ENCODE measurements at places on chromosomes 3 and 15.

DNA sequence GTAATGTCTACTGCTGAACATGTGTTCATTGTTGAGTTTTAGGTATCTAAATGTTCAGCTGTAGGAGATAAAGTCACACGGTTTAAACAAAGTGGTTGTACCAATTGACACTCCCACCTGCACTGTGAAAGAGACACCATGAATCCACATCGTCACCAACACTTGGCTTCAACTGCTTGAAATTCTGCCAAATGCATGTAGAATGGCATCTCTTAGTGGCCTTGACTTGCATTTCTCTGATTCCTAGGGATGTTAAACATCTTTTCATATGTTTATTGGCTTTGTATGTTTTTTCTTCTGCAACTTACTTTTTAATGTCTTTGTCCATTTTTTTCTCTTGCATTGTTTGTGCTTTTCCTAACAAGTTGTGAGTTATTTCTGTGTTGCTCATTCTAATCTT, 43.4 kb downstream of the RPLP1 start:
- no peak for DNase-seq

- DNase-seq: no peak
Observed at GRCh38 chr15:31098953-31099740, 2.4 kb downstream of the TRPM1 start.

- no peak for DNase-seq
Observed at GRCh38 chr3:65783117-65783516, 255.6 kb downstream of the MAGI1 start.

DNA sequence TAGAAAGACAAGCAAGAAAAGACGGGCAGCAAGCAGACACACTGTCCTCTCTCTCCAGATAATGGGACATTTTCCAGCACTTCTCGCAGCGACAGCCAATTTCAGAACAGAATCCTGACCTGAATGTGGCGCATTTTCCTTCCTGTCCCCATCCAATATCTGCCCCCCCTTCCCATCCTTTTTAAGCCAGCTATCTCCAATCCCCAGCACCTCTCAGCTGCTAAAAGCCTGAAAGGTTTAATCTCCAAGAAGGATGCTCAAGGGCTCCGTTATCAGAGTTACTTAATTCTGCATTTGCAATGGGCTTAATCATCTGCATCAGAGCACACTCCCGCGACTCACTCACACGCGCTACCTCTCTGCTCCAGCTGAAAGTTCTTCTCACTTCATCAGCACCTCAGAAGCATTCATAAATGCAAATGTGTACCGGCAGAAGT, 50.5 kb downstream of the SRGAP3 start:
- no peak for DNase-seq

- DNase-seq: no peak
Observed at GRCh38 chr3:65914740-65915367, 123.9 kb downstream of the MAGI1 start.

DNA sequence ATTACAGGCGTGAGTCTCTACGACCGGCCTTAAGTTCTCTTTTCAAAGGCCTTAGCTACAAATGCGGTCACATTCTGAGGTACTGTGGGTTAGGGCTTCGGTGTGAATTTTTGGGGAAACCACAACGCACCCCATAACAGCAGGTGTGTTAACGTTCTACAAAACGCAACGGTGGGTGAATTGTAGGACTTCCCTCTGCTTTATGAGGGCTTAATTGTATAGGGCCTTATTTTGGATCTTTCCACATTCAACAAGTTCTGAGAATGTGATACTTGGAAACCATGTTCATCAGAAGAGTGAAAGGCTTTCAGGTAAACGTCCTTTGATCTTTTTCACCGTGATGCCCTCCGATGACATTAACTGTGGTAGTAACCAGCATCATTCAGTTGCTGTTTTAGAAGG, 998.6 kb upstream of the CFAP20DC start:
- peak; percentile 56 for DNase-seq

DNA sequence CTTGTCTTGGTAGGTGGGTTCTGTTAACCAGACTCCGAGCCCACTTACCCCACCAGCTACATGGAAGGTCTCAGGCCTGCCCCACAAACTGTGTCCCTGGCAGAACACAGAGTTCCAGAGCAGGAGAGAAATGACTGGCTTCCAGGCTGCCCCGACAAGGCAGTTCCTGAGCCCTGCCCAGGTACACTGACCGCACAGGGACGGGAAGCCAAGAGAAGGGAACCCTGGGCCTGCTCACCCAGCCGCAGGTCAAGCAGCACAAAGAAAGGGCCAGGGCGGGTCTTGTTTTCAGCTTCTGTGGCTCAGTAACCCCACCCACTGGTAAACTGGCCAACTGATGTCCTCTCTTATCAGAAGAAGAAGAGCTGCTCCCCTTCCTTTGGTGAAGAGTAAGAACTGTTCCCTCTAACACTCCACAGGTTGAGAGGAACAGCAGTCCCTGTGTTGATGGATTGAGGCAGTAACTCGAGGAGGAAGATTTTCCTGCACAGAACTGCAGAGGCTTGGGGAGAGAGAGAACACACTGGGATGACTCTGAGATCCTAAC, 68.4 kb downstream of the CRTC3 start:
- peak; percentile 34 for DNase-seq

GRCh38 chr3:121883507-121883906, 10.7 kb upstream of the SLC15A2 start:
- DNase-seq: peak; percentile 4

GRCh38 chr15:55422089-55422488, 13.8 kb downstream of the PIERCE2 start:
- no peak for DNase-seq

- DNase-seq: no peak
Observed at GRCh38 chr3:135040321-135041240, 245.5 kb downstream of the EPHB1 start.

- DNase-seq: no peak
Observed at GRCh38 chr3:72344236-72344635, 504.0 kb downstream of the SHQ1 start.

- no peak for DNase-seq
Observed at GRCh38 chr3:33773637-33774036, 24.8 kb upstream of the PDCD6IP start.

- no peak for DNase-seq
Observed at GRCh38 chr3:172106037-172106954, 66.9 kb downstream of the FNDC3B start.

GRCh38 chr3:111700054-111700453, 104.9 kb upstream of the ZBED2 start:
- DNase-seq: no peak

DNA sequence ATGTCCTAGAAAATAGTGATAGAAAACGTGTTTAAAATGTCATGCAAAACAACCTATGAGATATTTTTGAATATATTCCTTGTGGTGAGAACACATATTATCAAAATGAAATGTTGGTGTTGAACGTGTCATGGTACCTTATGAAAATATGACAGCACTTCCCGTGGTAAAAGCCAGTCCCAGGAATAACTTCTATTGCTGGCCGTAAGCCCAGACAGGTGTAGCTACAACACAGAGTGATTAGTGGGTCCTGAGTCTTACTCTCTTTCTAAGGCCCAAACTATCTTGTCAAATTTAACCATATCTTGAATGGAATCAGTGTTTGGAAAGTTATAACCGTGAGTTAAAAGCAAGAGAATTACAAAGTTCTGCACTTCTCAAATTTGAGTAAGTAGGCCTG, 24.1 kb downstream of the RARB start:
- no peak for DNase-seq

GRCh38 chr15:92954578-92954977, 54.5 kb downstream of the CHD2 start:
- DNase-seq: no peak

DNA sequence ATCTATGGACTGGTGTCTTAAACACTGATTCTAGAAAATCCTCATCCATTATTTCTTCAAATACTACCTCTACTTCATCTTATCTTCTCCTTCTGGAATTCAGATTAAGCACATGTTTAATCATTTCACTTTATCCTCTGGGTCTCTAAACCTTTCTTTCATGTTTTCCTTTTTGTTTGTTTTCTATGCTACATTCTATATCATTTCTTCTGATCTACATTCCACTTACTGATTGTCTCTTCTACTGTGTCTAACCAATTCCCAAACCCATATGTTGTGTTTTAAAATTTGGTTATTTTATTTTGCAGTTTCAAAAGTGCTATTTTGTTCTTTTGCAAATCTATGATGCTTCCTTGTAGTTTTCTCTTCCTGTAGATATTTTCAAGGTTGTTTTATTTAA, 31.7 kb downstream of the CCR4 start:
- no peak for DNase-seq

DNA sequence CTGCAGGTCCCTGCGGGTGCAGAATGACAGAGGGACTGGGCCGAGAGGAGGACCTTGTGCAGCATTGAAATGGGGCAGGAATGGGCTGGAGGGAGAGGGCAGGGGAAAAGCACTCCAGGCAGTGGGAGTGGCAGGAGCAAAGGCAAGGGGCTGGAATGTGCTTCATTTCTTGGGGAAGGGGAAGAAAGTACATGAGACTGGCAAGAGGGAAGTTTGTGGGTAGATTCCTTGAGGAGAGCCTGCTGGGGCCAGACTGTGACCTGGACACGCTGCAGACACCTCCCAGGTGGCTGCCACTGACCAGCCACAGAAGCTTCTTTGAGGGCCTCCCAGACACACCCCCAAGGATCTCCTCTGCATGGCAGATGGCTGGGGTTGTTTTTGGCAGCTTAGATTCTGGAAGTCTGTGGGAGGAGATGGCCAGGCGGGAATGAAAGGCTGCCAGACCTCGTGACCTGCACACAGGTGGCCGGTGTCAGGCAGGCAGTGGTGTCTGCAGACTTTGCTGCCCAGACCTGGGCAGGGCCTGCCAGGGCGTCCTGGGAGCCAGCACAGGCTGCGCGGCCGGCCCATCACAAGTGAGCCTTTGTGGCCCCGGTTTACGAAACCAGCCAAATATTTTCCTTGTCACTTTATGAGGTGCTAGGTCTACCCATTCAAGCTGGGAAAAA, 53.1 kb downstream of the SPSB4 start:
- DNase-seq: no peak

DNA sequence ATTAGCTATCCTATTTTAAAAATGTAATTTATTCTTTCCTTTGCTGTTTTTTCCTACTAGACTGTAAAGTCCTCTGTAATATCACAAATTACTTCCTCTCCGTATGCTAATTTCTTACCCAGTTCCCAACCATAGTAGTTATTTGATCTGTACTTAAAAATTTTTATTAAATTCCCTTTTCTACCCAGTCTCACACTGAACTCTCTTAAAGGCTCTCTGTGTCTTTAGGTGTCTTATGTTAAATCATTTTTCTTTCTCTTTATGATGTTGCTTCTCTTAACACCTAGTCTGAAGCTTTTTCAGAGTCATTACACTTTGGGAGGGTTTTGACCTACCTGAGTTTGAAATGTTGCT, 378.6 kb downstream of the NSUN3 start:
- DNase-seq: no peak

- no peak for DNase-seq
Observed at GRCh38 chr15:51318382-51319150, 19.8 kb downstream of the CYP19A1 start.

DNA sequence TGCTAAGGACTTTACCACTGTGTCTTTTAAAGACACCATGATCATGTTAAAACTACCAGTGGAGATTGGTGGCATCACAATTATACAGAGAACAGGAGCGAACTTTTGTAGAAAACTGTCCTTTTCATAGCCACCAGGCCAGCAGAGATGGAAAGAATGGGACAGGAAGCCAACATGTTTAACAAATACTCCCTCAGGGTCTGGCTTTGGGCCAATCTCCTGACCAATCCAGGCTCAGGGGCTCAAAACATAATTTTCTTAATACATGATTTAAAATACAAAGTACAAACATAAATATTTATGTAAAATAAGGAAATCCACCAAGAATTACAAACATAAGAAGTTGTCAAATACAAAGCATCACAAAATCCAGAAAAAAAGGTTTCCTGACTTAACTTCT, 266.0 kb downstream of the VPS13C start:
- no peak for DNase-seq

DNA sequence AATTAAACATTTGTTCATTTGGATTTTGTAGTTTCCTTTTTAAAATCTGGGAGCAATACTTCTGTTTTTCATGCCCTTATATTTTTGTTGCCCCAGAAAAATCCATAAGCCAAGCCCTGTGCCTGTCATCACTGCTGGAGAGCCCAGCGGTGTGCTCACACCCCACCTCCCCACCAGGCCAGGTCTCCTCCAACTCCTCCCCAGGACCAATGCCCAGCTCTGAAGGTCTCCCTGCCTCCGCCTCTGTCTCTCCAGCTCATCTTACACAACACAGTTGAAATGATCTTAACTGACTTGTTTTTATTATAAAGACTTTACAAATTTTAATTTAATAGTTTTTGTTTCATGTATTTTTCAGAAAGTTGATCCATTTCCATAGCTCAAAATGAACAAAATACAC, 66.4 kb downstream of the RHCG start:
- no peak for DNase-seq
